ENCODE measurements at places on chromosomes 2 and 18.

DNA sequence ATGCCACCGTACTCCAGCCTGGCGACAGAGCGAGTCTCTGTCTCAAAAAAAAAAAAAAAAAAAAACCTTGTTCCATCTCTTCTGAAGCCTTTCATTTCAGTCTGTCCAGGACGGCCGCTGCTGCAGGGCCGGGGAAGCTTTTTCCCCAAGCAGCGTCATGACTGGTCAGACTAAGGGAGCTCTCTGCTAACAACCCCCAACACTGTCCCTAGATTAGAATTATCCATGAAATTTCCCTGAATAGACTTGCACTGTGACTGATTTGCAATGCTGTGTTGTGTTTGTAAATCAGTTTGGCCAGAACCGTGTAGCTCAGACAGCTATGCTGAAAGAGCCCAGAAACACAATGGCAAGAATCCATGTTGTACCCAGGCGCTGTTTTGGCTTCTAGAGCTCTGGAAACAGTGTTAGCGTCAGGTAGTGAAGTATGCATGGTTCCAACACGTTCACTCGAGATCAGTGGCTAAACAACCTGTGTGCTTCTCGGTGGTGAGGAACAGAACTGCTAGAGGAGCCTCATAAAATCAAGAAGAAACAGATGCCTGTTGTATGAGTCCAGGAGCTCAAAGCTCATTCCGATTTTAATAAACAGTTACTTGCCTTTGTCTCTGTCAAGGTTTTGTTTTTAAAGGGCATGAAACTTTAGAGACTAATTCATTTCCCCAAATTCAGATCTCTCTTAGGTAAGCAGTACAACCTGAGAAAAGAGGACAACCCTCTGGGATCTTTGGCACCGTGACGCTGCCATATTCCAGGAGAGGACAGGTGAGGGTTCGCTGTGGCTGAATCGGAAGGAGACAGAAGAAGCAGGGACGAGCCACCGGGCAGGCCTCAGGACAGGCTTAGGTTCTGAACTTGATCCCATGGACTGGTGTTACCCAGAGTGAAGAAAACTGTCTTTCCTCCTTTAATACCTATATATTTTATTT lies 43.5 kb downstream of the GORASP2 start:
- no peak for DNase-seq

- no peak for DNase-seq
Measured at GRCh38 chr2:32825291-32825712, 121.5 kb upstream of the LTBP1 start.

DNA sequence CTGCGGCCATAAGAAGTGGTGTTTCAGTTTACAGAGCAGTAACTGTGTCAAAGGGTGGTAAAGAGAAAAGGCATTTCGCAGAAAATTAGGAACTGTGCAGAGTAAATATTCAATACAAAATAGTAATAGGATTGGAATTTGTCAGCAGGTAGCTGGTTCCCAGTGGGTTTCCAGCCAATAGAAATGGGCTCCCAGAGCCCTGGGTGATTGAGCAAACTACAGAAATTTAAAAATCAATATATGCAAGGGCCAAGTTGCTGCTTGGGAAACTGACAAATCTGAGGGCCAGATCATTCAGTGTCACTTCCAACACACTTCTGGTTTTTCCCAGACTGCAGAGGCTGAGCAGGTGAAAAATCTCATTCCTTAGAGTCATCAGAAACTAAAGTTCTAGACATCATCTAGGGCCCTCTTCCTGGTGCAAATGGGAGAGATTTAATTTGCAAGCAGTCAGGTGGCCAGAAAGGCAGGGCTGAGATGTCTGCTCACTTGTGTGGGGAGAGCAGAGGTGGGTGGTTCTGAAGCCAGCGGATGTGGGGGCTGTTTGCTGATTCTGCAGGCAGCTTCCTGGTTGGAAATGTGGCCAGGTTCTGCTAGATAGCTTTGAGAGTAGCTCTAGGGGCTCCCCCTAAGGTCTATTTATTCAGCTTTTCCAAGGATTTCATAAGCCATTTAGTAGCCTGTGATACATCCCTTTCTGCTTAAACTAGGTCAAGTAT lies 182.4 kb downstream of the NCK2 start:
- peak; percentile 11 for DNase-seq

DNA sequence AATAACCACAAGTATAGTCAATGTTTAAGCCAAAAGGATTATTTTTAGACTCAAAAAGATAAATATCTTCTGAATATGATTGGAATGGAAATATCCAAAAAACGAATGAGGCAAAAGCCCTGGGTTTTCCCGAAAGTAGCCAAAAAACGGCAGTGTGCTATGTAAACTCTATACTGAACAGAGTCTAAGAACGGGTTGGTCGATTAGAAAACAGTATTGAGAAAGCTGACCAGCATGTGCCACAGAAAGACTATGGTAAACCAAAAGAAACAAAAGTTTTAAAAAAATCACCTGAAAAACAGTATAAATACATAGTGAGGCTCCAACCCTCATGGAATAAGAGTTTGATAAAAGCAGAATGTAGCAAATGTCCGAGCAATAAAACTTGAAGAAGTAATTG lies 92.0 kb upstream of the DLGAP1 start:
- DNase-seq = no peak

- no peak for DNase-seq
Measured at GRCh38 chr2:85959185-85959584, 70.4 kb upstream of the ST3GAL5 start.

DNA sequence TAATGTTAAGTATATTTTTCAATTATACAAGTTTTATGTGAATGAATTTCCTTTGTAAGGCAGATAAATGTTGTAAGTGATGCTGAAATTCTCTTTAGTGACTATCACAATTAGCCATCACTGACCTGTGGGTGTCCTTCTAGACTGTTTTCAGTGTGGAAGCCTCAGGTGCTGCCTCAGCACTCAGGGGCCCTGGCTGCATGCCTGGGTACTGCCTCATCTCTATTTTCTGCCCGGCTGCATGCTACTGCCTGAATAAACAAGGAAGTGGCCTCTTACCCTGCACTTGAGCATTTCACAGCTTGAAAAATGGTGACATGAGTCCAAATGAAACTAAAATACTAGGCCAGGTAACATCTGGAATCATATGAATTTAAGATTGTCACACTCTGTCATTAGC lies 787.6 kb upstream of the SALL3 start:
- DNase-seq = no peak

DNA sequence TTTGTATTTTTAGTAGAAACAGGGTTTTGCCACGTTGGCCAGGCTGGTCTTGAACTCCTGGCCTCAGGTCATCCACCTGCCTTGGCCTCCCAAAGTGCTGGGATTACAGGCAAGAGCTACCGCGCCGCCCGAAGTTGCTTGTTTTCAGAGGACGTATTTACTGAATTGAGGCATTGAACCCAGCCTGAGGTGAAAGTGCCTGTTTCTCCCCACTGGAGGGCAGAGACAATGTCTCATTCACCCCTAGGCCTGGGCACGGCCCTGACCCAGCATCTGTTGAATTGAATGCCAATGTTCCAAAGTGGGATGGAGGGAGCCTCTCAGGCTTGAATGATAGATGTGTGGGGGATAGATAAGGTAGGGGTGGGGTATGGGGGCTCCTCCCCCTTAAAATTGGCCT lies 4.5 kb upstream of the TMBIM1 start:
- DNase-seq = no peak
